Ascending aorta (tissue), 2 donors: ENCODE measurements at places on chromosomes 1 and 21.

DNA sequence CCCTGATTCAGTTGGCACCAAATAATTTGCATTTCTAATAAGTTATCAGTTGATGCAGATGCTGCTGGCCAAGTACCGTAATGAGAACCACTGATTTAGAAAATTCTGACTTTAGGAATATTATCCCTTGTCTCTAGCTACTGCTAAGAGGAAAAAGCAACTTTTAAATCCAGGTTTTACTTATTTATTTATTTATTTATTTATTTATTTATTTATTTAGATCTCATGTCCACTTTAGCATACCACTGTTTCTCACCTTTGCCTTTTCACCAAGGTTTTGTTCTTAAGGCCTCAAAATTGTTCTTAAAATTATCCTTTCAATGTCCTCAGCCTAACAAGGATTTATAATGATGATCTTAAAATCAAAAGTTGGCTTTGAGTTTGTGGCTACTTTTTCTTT lies 8.7 kb upstream of the CYYR1 start:
- no peaks in the 10 kb centered on the region for H3K4me1 ChIP-seq
- no peak overlapping the region for H3K27ac ChIP-seq
- DNase-seq = no peak
- H3K27me3 ChIP-seq = no peaks in the 10 kb centered on the region
- no peak overlapping the region for H3K4me3 ChIP-seq

DNA sequence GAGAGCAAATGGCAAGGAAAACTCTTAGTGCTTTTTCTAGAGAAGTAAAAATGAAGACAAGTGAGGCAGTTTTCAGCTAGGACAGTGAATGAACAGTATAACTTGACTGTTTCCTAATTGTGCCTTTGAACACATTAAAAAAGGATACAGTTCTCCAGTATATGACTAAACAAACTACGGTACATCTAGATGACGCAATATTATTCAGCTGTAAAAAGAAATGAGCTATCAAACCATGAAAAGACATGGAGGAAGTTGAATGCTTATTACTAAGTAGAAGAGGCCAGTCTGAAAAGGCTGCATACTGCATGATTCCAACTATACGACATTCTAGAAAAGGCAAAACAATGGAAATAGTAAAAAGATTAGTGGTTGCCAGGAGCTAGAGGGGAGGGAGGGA lies 206.3 kb downstream of the SIPA1L2 start:
- DNase-seq = no peak
- no peaks in the 10 kb centered on the region for H3K4me1 ChIP-seq

DNA sequence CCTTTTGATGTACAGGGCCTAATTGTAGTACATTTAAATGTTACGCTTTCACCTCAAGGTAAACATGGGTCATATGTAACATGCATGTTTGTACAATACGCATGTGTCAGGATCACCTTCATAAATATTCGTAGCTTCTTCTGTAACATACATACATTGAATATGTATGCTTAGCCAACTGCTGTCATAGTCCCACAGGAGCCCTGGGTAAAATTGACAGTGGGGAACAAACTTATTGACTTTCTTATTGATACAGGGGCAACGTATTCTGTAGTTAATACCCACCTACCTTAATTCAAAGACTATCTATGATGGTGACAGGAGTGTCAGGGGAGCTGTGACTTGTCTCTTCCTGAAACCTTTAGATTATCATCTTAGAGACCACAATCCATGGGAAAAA lies 3.7 kb upstream of the REN start:
- H3K4me1 ChIP-seq = no peaks in the 10 kb centered on the region
- no peaks in the 10 kb centered on the region for H3K36me3 ChIP-seq

GRCh38 chr1:58288624-58289142 lies 257.8 kb downstream of the OMA1 start:
- no peak for DNase-seq
- H3K27ac ChIP-seq = no peak overlapping the region
- no peaks in the 10 kb centered on the region for H3K27me3 ChIP-seq
- no peaks in the 10 kb centered on the region for H3K4me1 ChIP-seq
- H3K4me3 ChIP-seq = no peak overlapping the region
- H3K36me3 ChIP-seq = no peaks in the 10 kb centered on the region

- H3K27me3 ChIP-seq = no peaks in the 10 kb centered on the region
- no peaks in the 10 kb centered on the region for H3K36me3 ChIP-seq
Observed at GRCh38 chr1:10211805-10212410, 1.5 kb downstream of the KIF1B start.

DNA sequence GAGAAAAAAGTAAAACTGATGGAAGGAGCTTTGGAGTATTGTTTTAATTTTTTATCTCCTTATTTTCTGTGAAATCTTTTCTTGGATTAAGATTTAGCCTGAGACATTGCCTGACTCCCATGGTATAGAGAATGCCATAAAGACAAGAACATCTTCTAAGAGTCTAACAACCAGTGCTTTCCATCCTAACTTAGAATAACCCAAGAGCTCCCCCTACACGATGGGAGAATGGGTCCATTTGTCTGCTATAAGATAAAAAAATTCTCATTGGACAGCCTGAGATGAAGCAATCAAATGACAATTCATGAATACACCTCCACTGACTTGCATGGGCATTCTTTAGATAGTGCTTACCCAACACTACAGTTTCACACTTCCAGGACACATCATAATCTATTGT lies 478.1 kb downstream of the TTLL7 start:
- no peaks in the 10 kb centered on the region for H3K27me3 ChIP-seq
- no peaks in the 10 kb centered on the region for H3K36me3 ChIP-seq
- no peak overlapping the region for H3K4me3 ChIP-seq
- no peak for DNase-seq
